Right lung (tissue), 10 donors: ENCODE measurements at places on chromosomes 5 and 9.

DNA sequence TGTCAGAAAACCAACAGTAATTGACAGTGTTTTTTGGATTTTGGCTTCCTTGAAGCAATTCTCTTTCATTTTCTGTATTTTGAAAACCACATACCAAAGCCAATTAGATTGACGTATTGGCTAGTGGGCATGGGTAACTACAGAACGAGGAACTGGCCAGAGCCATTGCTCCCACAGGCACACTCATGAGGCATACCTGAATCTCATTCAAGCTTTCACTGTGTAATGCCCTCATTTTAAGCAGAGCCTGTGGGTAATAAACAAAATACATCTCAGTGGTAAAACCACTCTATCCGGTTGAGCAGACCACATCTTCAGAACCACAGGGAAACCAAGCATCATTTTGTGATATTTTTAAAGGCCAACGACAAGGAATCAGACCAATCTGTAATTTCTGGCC is 394.1 kb downstream of the ZNF608 start:
- no peak for DNase-seq

GRCh38 chr5:172548981-172549687 is 91.9 kb upstream of the NEURL1B start:
- DNase-seq: no peak

- peak; percentile 61 for DNase-seq
Observed at GRCh38 chr9:32571969-32572899, 725 bp downstream of the NDUFB6 start.

DNA sequence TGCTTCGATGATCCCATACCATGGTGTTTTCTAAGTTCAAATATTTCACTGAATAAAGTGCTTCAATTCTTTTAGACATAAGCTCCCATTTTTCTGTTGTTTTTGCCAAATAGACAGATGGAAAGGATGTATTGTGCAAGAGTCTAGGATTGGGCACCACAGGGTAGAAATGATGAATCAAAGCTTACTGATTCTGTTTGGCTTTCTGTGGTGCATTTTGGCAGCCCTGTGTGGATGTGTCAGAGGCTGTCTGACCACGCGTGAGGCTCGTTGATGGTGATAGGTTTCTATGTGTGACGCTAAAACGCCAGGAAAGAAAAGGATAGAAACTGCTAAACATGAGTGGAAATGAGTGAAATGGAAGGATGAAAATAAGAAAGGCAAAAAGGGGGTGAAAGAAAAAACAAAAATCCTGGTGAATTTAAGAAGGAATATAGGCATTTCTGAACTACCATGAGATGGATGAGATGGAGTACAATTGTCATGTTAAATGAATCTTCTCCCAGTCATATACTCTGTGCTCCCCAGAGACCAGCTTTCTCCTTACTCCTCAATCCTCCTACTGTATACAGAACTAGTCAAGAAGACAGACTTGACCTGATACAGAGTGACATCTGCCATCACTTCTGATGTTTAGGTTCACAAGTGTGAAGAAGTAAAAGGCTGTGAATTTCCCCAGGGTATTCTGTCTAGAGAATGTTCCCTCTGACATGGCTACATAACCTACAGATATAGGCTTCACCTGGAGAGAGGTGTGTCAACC is 54.4 kb downstream of the ANKH start:
- DNase-seq: no peak

- DNase-seq: no peak
Observed at GRCh38 chr5:120367896-120368634, 96.0 kb upstream of the PRR16 start.

DNA sequence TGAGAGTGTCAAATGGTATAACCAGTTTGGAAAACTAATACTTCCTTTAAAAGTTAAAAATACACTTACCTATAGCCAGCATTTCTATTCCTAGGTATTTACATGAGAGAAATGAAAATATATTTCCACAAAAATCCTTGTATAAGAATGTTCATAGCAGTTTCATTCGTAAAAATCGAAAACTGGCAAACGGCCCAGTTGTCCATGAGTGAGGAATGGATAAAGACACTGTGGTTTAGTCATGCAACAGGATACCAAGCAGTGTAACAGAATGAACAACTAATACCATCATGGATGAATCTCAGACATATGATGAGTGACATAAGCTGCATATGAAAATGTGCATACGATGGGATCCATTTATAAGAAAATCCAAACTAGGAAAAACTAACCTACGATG is 136.7 kb downstream of the MACROH2A1 start:
- no peak for DNase-seq

DNA sequence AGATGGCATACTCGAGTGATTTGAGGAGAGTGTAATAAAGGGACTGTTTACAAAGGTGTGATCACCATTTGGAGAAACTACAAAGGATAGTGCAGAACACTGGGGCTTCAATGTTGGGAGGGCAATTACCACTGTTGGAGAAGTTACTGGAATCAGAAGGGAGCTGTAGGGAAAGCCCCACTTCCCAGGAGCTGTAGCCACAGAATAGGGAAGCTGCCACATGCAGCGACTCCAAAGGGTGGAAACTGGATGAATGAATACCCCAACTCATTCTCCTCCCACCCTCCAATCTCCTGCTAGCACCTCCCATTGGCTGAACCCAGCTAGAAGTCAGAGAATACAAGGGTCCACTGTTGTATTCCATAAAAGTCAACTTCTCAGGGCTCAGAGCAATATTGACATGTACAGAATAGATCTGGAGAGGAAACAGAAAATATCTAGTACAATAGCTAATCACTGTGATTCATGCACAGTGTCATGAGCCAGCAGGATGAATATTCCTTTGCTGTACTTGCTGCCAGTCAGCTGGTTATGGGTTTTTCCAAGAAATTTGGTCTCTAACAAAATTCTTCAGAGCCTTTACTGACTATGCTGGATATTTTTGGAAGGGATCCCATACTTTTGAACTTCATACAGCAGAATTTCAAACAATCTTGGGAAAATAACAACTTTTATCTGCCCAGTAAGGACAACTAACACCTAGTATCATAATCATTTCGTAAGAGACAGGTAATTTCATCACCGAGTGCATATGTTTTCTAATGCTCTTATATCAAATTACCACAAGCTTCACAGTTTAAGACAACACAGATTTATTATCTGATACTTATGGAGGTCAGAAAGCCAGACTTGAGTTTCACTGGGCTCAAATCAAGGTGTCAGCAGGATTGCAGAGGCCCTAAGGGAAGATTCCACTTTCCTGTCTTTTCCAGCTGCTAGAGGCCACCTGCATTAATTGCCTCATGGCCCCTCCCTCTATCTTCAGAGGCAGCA is 39.6 kb downstream of the PDCD1LG2 start:
- no peak for DNase-seq

DNA sequence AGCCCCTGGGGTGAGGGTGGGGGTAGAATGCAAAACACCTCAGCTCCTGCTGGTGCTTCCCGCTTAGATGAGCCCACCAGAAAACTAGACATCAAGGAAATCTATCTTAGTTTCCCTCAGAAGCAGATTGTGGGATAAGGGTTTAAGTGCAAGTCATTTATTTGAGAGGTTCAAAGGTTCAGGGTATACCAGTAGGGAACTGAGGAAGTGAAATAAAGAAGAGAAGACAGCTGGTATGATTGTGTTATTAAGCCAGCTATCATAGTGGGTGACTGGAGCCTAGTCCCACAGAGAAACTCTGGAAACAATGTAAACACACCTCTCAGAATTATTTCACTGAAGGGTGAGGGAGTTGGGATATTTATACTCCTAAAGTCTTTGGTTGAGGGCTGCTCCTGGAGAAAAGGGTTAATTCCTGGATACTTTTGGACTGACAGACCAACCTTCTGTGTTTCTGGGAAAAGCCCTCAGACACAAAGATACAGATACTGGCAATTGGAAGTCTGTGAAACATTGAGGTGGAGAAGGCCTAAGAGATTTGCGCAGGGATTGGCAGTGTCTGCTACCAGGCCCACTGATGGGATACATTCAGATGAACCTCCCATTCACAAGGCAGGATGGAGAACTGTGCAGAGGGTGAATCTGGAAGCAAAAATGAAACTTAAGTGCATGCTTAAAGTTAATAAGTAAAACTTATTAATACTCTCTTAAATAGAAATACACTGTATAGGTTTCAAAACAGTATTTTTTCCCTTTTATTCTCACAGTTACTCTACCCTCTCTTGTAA is 6.4 kb upstream of the DCTN4 start:
- no peak for DNase-seq

DNA sequence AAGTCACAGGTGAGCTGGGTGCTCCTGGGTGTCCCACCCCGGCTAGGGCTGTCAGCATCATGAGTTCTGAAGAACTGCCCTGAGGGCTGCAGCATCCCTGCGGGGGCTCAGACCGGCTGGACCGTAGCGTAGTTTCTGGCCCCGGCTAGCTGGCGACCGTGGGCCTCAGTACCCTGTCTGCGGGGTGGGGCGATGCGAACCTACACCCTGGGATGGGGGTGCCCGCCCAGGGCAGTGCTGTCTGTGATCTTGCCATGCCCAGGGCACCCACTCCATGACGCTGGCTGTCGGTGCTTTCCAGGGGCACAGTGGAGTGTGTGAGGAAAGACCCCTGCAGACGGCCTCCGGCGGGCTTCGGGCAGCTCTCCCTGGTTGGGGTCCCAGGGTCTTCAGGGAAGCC is 66.5 kb upstream of the IRX4 start:
- DNase-seq: no peak

DNA sequence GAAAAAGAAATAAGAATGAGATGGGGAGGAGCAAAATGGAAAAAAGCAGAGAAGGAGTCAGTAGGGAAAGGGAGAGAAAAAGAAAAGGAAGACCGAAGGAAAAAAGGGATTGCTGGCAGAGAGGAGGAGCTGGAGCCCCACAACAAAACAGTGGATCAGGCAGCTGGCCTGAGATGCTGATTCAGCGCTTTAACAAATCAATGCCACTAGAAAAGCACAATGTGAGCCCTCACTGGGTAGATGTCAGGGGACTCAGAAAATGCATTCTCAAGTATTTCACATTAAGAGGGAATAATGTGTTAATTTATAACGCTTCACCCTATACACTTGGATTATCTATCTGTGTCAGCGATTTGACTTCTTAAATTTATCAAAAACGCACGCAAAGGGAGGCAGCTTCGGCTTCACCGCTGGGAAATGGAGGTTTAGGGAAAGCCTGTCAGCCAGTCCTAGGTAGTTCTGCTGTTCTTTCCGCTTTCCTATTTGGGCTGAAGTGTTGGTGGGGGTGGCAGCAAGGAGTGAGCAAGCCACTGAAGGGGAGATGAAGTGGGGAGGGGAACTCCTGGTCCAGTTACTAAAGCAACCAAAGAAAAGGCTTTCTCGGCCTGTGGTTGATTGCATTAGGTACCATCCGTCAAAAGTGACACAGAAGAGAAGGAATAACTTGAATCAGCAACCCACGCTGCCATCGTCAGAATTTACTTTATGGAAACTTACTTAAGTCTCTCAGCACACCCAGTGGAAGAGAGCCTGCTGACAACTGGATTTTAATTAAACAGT is 161.6 kb downstream of the BNC2 start:
- DNase-seq: no peak

- no peak for DNase-seq
Observed at GRCh38 chr5:116037236-116037822, 5.1 kb downstream of the ARL14EPL start.

GRCh38 chr9:20237686-20238085 is 384.6 kb downstream of the MLLT3 start:
- no peak for DNase-seq

GRCh38 chr5:58718269-58718978 is 135.5 kb downstream of the RAB3C start:
- DNase-seq: no peak

- DNase-seq: no peak
Observed at GRCh38 chr9:104094534-104095015, 466 bp downstream of the SMC2 start.

DNA sequence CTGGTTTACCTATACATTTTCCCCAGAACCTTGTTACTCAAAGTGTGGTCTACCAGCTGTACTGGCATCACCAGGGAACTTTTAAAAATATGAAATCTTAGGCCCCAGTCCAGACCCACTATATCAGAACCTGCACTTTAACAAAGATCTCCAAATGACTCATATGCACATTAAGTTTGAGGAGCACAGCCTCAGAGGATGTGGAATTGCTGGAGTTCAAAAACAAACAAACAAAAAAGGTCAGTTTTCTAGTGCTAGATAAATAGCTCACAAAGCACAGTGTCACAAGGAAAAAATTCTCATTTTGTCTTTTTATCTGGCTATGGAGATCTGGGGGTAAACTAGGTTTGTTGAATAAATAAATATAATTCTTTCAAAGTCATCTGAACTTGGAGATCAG is 68.9 kb upstream of the ANKRD55 start:
- DNase-seq: no peak

GRCh38 chr9:130670644-130671043 is 6.2 kb downstream of the PRDM12 start:
- DNase-seq: no peak

DNA sequence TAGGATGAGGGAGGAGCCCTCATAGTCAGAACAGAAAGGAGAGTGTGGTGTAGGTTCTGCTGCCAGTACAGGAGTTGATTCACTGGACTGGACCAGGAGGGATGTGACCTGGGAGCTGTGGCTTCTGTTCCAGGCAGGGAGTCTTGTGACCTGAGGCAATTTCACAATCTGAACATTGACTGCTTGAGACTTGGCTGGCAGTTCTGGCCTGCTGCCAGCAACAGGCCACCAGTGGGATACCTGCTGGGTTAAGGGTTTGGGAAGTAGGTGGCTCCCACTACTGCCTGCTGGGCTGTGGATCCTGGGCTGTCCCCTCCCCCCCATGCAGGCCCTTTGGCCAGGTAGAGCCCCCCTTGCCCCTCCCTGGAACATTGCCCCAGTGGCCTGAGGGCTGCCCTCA is 268.6 kb upstream of the ARRDC3 start:
- DNase-seq: no peak

GRCh38 chr9:75083188-75083970 is 4.6 kb downstream of the NMRK1 start:
- no peak for DNase-seq

GRCh38 chr9:104494808-104495207 is 9.3 kb upstream of the OR13F1 start:
- no peak for DNase-seq

- no peak for DNase-seq
Observed at GRCh38 chr5:150765799-150766169, 7.0 kb upstream of the DCTN4 start.

- no peak for DNase-seq
Observed at GRCh38 chr9:6787793-6788161, 30.0 kb downstream of the KDM4C start.

GRCh38 chr9:78973907-78974306 is 597.9 kb upstream of the TLE4 start:
- no peak for DNase-seq

DNA sequence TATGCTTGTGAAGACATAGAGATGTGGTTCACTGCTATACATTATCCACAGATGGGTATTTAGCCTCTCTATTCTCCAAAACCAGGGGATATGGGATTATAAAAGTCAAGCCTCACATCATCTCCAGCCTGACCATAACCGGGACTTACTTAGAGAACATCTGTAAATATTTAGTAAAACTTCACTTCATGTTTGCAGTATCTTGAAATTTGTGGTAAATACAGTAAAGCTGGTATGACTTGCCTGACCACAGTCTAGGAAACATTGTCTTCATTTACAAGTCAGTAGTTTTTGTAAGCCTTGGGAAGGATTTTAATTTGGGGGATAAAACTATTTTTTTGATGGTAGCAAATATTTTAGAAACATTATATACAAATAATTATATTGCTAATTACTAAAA is 64.2 kb downstream of the MAST4 start:
- DNase-seq: no peak
